Activated naive CD4-positive, alpha-beta T cell (primary cell): ENCODE measurements at places on chromosomes 2 and 18.

DNA sequence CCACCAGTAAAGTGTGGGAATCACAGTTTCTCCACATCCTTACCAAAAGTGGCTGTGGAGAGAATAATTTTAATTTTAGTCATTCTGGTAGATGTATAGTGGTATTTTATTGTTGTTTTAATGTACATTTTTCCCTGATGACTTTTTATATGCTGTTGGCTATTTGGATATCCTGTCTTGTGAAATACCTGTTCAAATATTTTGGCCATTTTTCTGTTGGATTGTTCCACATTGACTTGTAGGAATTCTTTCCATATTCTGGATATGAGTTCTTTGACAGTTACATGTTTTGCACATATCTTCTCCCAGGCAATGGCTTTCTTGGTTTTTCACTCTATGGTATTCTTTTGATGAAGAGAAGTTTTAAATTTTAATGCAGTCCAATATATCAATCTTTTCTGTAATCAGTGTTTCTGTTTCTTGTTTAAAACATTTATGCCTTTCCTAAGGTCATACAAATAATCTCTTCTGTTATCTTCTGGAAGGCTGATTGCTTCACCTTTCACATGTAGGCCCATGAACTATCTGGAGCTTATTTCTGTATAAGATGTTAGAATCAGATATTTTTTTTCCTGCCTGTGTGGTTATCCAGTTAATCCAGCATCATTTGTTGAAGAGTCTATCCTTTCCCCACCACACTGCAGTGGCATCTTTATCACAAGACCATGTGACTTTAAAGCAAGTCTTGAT is 19.0 kb downstream of the AFTPH start:
- DNase-seq, result no peak

DNA sequence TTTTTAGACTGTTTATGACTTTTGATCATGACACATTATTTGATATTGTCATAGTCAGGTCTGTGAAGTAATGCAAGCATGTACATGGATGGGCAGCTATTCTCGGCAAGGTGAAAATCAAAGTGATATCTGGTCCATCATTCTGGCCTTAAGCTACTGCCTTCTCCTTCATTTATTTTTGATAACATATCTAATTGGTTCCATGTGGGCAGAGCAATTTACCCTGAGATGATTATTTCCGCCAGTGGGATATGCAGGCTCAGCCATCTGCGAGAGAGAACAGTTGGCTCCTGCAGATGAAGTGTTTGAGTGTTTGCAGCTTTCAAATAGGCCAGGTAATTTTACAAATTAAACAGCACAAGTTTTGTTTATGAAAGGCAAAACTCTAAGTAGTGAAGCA is 116.4 kb downstream of the LYPD6 start:
- DNase-seq, result no peak

DNA sequence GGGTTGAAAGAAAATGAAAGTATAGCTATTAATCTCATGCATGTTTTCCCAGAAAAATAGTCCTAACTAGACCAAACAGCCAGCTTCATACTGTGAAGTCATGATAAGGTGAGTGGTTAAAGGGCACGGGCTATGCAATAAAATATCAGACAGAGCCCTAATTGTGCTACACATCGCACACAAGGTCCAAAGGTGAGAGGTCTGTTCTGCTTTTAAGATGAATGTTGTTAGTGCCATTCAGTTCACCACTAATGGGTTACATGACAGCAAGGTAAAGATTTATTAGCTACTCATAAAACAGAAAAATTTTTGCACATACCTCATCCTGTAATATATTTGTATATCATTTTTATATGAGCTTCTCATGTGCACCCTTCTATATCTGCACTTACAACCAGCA is 105.0 kb upstream of the STK17B start:
- DNase-seq, result no peak

- no peak for DNase-seq
These were observed 53.6 kb downstream of the CTDP1 start for GRCh38 chr18:79733135-79733701.

DNA sequence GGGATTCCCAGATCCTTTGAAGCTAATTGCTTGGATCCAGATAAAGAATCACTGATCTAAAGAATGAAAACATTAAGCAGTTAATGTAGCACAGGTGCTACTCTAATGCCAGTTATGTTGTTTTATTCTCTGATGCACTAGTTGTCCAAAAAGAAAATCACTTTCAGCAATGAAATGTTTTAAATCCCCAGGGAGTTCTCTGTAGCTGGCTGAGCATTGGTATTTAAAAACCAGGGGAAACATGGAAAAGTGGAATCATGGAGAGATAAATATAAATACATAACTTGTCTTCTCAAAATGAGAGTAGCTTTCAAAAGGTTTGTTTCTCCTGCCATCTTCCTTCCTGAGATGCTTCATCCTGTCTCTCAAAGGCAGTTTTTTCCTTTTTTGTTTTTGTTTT is 37.7 kb downstream of the CD302 start:
- no peak for DNase-seq

DNA sequence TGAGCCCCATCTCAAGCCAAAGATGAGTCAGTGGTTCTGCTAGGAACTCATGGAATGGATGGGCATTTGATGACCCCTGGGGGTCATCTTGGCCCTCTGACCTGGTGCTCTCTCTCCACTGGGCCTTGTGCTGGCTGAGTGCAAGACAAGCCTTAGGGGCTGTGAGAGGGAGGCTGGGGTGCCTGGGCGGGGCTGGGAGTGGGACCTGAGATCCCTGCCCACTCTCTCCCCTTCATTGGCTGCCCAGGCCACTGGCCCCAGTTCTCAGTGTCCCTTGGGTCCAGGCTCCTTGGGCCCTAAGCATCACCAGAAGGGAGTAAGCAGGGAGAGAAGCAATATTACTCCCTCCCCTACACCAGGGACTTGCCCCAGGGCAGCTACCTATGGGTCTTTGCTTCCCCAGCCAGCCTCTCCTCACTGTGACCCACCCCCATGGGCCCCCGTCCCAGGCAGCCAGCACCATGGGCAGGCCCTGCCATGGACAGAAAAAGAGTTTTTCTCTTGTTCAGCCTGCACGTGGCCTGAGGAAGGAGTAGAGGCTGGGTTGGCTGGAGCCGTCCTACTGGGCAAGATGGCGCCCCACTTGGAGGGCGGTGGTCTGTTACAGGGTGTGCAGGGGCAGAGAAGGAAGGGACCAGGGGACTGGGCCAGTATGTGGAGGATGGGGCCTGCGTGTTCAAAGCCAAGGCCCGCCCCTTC is 33.6 kb downstream of the ATOH8 start:
- no peak for DNase-seq

DNA sequence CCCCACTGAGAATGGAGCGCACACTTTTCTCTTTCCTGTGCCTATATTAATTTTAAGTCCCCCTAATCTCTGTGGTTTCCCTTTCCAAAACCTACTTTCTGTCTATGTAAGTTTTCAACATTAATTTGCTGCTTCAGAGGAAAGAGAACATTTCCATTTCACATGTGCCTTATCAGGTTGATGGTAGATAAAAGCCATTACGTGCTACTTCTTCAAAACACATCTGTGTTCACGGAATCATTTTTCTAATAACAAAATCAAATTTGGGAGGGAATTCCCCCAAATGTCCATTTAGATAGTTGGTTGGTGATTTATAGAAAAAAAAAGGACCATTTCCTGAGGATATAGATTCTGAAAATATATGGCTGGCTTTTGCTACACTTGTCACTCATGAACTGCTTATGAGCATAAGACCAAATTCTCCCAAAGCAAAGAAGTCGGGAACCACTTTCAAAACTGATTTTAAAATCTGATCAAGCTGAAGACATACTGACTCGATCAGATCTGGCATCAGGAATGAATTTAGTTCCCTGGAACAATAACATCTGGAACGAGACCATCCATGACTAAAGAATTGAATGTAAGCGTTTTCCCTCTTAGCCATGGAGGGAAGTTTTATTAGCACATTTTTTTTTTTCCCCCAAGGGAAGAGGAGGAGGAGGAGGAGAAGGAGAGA is 8.2 kb downstream of the PTGR3 start:
- DNase-seq, result no peak

DNA sequence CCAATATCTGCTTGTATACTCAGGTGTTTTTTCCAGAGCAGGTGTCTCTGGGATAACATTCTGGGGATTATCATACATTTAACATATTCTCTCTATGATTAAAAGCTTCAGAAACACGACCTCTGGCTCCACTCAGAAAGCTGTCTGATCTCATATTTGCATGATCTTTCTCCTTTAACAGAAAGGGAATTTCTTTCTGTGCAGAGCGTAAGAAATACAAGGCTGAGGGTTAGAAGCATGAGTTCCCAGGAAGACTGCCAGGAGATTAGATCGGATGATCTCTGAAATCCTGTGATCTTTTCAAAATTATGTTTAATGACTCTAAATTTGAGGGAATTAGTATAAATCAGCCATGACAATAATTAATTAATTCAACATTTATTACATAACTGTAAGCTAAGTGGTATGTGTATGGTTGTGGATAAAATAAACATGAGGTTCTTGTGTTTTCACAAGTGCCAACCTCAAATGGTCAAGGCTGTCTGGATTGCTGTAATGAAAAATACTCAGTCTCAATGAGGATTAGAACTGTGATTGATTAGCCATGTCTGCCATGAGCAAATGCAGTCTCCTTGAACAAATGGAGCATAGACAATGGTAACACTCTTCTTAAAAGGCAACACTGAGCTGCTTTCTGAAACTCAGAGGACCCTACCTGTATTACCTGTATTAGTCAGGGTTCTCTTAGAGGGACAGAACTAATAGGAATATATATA is 304.9 kb downstream of the STK39 start:
- no peak for DNase-seq
